CD4-positive, alpha-beta T cell treated with Interleukin-10 for 1 hour (primary cell): ENCODE measurements at places on chromosomes 1 and 21.

DNA sequence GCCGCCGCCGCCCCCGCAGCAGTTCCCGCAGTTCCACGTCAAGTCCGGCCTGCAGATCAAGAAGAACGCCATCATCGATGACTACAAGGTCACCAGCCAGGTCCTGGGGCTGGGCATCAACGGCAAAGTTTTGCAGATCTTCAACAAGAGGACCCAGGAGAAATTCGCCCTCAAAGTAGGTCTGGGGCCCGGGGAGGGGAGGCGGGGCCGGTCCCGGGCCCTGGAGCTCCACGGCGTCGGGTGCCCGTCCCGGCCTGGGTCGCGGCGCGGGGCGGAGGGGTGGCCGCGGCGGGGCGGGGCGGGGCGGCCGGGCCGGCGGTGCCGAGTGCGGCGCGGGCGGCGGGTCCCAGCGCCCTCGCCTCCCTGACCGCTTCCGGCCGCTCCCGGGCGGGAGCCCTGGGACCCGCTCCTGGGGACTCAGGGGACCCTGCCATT, 646 bp downstream of the MAPKAPK2 start:
- DNase-seq: peak; percentile 35

GRCh38 chr1:81974883-81975555, 174.3 kb downstream of the ADGRL2 start:
- no peak for DNase-seq

- DNase-seq: no peak
Observed at GRCh38 chr21:22355949-22356348, 1357.7 kb downstream of the NCAM2 start.

GRCh38 chr1:112971006-112971405, 15.0 kb upstream of the SLC16A1 start:
- DNase-seq: no peak

- DNase-seq: no peak
Observed at GRCh38 chr1:59052166-59052590, 244.7 kb upstream of the FGGY start.

DNA sequence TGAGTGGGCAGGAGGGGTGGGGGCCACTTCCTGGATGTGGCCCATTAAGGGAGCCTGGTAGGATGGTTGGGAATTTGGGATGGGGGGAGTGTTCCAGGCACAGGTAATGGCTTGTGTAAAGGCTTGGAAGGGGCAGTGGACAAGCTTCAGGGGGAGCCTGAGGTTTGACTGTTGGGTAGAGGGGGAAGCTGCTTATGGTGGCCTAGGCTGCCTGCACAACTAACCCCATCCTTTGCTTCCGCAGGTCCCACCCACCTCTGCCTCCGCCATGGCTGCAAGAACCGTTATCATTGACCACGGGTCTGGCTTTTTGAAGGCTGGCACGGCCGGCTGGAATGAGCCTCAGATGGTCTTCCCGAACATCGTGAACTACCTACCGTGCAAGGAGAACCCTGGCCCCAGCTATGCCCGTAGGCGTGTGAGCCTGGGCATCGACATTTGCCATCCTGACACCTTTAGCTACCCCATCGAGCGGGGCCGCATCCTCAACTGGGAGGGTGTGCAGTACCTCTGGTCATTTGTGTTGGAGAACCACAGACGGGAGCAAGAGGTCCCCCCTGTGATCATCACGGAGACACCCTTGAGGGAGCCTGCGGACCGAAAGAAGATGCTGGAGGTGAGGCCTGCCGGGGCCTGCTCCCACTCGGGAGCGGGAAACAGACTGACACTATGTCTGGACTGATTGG, 67.8 kb downstream of the ACTL8 start:
- DNase-seq: no peak

- no peak for DNase-seq
Observed at GRCh38 chr1:150973258-150973835, 1.3 kb downstream of the CERS2 start.

DNA sequence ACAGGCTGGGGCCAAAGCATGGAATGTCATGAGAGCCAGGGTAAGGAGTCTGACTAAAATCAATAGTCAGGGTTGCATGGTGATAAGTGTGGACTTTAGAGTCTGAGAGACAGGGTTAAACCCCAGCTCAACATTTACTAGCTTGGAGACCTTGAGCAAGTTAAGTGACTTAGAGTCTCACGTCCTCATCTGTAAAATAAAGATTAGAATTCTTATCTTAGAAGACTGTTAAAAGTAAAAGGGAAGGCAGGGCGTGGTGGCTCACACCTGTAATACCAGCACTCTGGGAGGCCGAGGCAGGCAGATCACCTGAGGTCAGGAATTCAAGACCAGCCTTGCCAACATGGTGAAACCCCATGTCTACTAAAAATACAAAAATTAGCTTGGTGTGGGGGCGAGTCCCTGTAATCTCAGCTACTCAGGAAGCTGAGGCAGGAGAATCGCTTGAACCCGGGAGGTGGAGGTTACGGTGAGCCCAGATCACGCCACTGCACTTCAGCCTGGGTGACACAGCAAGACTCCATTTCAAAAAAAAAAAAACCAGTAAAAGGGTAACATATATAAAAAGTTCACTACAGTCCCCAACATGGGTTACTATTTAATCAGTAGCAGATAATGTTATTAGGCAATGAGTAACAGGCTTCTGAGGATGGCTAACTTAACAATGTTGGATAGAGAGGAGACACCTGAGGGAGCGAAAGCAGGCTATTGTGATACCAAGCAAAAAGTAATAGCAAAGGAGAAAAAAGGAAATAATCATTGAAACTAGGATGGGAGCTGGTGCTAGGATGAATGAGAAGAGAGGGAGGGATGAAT, 20.8 kb downstream of the TMCO1 start:
- no peak for DNase-seq

GRCh38 chr1:23568608-23569383, 9.5 kb upstream of the ID3 start:
- no peak for DNase-seq
